HT-29 (cell line): ENCODE measurements at places on chromosomes 11 and 22.
A peak's percentile ranks its signal among the peaks of the same experiment; 100 is the strongest.

- DNase-seq: no peak
Measured at GRCh38 chr11:65491163-65491465, 7.7 kb upstream of the MALAT1 start.

- no peak for DNase-seq
Measured at GRCh38 chr11:123480290-123480815, 50.3 kb downstream of the GRAMD1B start.

- DNase-seq: no peak
Measured at GRCh38 chr22:35160268-35160667, 94.3 kb downstream of the ISX start.

- DNase-seq: peak; percentile 78
Measured at GRCh38 chr11:12677131-12677530, 2.9 kb downstream of the TEAD1 start.

- DNase-seq: no peak
Measured at GRCh38 chr11:76695771-76696170, 25.2 kb upstream of the LRRC32 start.

DNA sequence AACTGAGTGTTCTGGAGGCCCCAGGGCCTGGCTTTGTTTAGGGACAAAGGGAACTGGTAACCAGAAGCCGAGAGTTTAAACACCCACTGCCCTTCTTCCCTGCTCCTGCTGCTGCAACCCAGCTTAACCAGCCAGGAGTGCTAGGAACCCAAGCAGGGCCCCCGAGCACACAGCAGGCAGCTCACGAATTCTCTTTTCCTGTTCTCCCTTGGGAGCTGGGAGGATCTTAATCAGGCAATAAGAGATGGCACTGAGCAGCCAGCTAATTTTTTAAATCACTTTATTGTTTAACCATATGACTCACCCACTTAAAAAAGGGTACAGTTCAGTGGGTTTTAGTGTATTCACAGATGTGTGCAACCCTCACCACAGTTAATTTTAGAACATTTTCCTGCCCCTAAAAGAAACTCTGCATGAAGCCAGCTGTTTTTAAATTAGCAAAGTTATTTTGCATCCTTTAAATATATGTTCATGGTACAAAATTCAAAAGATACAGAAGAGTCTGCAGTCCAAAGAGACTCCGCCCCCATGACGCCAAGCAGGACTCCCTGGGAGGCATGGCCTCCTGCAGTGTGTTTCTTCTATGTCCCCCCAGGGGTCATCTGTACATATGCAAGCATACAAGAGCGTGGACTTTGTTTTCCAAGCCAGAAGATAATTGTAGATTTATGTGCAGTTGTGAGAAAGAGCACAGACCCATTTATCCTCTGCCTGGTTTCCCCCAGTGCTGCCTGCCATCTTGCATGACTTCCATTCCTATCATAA lies 18.9 kb upstream of the PPP6R3 start:
- no peak for DNase-seq

DNA sequence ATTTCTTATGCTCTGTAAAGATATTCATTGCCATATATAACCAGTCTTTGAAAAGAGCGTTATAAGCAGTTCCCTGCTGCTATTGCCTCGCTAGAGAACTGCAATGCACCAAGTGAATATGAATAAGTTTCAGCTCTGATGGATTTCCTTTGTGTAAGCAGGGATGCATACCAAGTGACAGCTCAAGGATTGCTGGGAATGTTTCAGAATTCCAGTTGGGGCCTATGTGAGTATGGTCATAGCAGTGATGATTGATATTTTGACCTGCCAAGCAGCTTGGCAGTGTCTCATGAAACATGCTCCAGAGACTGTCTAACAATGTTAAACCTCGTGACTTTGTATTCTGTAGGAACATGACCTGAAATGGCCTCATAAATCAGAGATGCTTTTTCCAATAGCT lies 312.6 kb downstream of the C11orf87 start:
- no peak for DNase-seq

DNA sequence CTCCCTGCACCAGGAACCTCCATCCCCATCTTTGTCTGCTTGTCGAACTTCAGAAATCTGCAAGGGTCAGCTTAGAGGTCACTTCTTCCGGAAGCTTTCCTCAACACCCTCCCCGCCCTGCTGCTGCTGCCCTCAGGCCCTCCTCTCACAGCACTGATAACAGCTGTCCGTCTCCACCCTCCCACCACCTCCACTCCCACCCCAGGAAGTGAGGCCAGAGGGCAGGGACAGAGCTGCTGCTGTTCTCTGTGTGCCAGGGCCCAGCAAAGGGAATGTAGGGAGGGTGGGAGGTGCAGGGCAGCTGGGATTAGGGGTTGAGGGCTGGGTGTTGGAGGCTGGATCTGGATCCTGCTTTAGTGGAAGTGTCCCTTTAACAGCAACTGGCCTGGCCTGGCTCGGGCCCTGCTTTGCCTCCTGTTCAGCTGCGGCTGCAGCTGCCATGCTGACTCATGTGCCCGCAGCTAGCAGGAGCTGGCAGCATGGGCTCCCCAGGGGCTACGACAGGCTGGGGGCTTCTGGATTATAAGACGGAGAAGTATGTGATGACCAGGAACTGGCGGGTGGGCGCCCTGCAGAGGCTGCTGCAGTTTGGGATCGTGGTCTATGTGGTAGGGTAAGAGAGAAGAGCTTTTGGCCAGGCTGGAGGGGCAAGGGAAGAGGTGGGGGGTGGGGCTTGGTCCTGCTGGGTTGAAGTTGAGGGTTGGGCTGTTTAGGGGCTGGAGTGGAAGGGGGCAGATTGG lies at the start of gene P2RX6:
TSS of gene P2RX6 (plus strand) at position 440 of the 740 bp plus-strand sequence. CDS start at position 450, 10 bp downstream.
- peak; percentile 27 for DNase-seq

GRCh38 chr11:12754582-12755234 lies 80.5 kb downstream of the TEAD1 start:
- DNase-seq: no peak

- DNase-seq: no peak
Measured at GRCh38 chr11:134630861-134631260, 218.8 kb upstream of the B3GAT1 start.
